ENCODE measurements at places on chromosomes 11 and 22. TPM values are rescaled to one million over a fixed set of nuclear protein-coding genes. Genes with fewer than 3 reads are reported as not detected.

DCHS1 gene
- 0.46 TPM for polyA plus RNA-seq

- H3K4me1 ChIP-seq: peaks cover 20% of the 10 kb centered on the region
- H3K27me3 ChIP-seq: no peaks in the 10 kb centered on the region
- peak overlapping the region; percentile 15 for H3K27ac ChIP-seq
These were observed 45.2 kb downstream of the CTSC start for GRCh38 chr11:88292171-88292843.

ABTB2 gene
- 5.4 TPM for polyA plus RNA-seq

DNA sequence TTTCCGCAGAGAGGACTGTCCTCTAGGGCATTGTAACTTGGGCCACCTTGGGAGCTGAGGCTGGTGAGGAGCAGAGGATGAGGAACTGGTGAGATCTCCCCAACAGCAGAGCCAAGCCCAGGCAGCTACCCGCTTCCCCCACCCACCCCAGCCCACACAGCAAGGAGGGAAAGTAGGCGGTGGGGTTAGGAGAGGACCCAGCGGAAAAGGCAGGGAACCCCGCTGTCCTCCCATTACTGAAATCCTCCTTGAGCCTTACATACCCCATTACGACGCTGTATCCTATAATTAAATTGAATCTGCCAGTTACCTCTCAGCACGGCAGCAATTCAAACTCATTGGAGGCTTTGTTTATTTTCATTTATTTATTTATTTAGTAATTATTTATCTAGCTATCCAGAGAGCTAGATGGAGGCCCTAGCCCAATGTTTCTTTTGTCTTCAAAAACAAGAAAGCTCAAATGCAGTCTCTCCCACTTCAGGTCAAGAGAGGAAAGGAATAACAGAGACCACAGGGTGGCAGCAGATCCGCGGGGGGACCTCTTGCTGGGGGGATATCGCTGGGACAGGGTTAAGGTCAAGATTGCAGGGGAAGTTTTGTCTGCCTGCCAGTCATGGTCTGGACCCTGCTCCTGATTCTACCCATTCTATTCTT lies 218.0 kb downstream of the ST3GAL4 start:
- DNase-seq: no peak
- no peak overlapping the region for H3K27ac ChIP-seq
- peaks cover 29% of the 10 kb centered on the region for H3K27me3 ChIP-seq
- no peaks in the 10 kb centered on the region for H3K4me1 ChIP-seq
- H3K4me3 ChIP-seq: no peak overlapping the region

Data from sigmoid colon (tissue), 7 donors.